ENCODE measurements at places on chromosomes 4 and X. TPM values are rescaled to one million over a fixed set of nuclear protein-coding genes. Genes with fewer than 3 reads are reported as not detected.

GDPD2 gene
- total RNA-seq: not detected

HSD17B13 gene
- 0.24 TPM for total RNA-seq

KIF4A gene
- total RNA-seq: 0.10 TPM

GAGE13 gene
- total RNA-seq: not detected

SPINK2 gene
- total RNA-seq: not detected

ARHGAP36 gene
- not detected for total RNA-seq

SLC9B1 gene
- total RNA-seq: 1.4 TPM

VBP1 gene
- total RNA-seq: 32.0 TPM

SPANXB1 gene
- total RNA-seq: not detected

TMEM154 gene
- total RNA-seq: 4.0 TPM

COL4A6 gene
- 3.9 TPM for total RNA-seq

C4orf50 gene
- total RNA-seq: not detected

H2BW2 gene
- not detected for total RNA-seq

SEC31A gene
- 287 TPM for total RNA-seq

LRIT3 gene
- 0.09 TPM for total RNA-seq

VCX3A gene
- total RNA-seq: not detected

TFE3 gene
- total RNA-seq: 52.6 TPM

S100G gene
- total RNA-seq: not detected

PHEX gene
- total RNA-seq: 0.56 TPM
